ENCODE measurements at places on chromosomes 2 and 18. TPM values are rescaled to one million over a fixed set of nuclear protein-coding genes. Genes with fewer than 3 reads are reported as not detected.

CFC1 gene
- total RNA-seq = not detected

DNA sequence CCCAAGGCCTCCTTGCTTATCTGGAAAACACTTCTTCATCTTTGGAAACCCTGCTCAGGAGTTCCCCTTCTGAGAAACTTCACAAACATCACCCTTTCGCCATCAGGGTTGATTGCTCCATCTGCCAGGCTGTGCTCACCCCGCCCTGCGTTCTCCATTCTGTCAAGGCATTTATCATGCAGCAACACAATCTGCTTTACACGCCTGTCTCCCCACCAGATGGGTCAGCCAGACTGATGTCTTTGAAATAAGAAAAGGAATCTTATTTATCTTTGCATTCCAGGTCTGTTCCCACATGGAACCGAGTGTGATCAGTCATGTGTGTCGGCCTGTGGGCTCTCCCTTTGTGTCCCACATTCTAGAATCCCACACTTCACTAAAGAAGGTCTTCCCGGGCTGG is 110.0 kb upstream of the ARL4C start:
- DNase-seq = no peak
- no peaks in the 10 kb centered on the region for H3K27me3 ChIP-seq
- H3K4me1 ChIP-seq = no peaks in the 10 kb centered on the region
- no peak overlapping the region for H3K27ac ChIP-seq

GRCh38 chr18:36366994-36367839 is 69.7 kb downstream of the FHOD3 start:
- no peak for DNase-seq
- no peak overlapping the region for H3K27ac ChIP-seq
- H3K27me3 ChIP-seq = no peaks in the 10 kb centered on the region
- no peak overlapping the region for H3K4me3 ChIP-seq
- H3K4me1 ChIP-seq = peaks cover 7% of the 10 kb centered on the region
- no peaks in the 10 kb centered on the region for H3K36me3 ChIP-seq

DNA sequence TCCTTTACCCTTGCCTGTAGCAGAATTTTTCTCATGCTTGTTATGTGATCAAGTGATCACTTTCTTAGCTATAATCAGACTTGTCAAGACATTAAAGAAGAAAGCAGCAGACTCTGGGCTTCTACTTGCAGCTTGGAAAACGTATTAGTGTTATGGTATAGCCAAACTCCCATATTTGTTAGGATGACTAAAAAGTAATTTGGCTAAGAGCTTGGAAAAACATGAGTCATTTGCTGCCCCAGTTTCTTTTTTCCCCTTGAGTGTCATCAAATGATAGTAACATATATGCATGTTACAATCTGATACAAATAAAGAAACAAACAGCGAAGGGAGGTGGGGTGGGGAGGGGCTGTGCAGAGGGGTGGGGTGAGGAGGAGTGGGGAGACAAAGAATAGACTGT is 155.5 kb downstream of the IKZF2 start:
- H3K4me1 ChIP-seq = peaks cover 2% of the 10 kb centered on the region
- H3K27ac ChIP-seq = no peak overlapping the region
- no peaks in the 10 kb centered on the region for H3K36me3 ChIP-seq
- no peak overlapping the region for H3K4me3 ChIP-seq
- no peaks in the 10 kb centered on the region for H3K27me3 ChIP-seq

DNA sequence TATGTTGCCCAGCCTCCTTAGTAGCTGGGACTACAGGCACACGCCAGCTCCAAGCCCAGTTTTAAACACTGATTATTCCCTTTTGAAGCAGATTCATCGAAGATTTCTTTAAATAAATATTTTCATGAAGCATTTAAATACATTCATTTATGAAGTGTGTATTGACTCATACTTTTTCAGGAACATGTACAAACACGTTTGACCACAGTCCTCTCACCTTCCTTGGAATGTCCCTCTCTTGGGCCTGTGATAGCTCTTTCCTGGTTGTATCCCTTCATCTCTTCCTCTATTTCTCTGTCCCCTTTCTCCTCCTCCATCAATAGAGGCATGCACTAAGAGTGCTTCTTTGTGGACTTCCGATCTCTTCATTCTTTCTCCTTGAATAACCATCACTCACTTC is 2.5 kb downstream of the PSTPIP2 start:
- H3K27ac ChIP-seq = peak overlapping the region; percentile 37
- DNase-seq = no peak
- H3K36me3 ChIP-seq = no peaks in the 10 kb centered on the region
- no peaks in the 10 kb centered on the region for H3K27me3 ChIP-seq
- peaks cover 16% of the 10 kb centered on the region for H3K4me1 ChIP-seq
- no peak overlapping the region for H3K4me3 ChIP-seq

DNA sequence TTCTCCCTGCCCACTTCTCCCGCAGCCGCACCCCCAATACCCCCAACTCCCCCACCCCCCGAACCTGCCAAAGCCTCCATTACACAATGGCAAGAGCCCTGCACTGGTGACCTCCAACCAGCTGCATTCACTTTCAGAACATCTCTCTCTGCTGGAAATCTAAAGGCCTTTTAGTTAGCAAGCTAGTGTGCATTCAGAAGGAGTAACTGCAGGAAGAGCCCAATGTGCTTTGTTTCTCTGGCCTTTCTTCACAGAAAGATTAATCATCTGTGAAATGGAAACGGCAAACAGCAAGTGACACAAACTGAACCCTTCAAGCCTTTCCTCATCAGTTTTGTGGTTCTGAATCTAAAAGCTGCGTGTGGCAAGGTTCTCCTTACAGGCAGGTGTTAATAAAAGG is 124.2 kb downstream of the OLA1 start:
- no peaks in the 10 kb centered on the region for H3K36me3 ChIP-seq
- H3K4me1 ChIP-seq = no peaks in the 10 kb centered on the region
- H3K27me3 ChIP-seq = no peaks in the 10 kb centered on the region
- no peak overlapping the region for H3K4me3 ChIP-seq
- DNase-seq = no peak

Data from gastrocnemius medialis (tissue), 4 donors.